AG09319 (cell line): ENCODE measurements at places on chromosomes 5 and 9.
A peak's percentile ranks its signal among the peaks of the same experiment; 100 is the strongest.

DNA sequence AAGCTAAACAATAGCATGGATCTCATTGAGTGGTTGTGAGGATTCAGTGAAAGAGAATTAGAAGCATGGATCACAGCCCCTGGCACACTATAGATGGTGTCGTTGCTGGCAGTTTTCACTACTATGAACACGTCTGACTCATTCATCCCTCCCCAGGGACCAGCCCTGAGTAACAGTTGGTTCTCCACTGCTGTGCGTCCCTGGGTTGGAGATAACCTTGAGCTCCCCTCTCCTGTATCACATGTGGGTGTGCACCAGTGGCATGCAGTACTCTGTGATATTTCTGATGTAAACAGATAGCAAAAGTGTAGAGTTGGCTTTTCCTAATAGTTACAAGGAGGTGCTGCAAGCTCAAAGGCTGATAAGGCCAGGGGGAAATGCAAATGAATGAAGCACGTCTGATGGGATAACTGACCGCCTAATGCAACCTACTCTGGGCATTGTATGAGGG lies 8.8 kb upstream of the LCP2 start:
- peak; percentile 11 for DNase-seq

DNA sequence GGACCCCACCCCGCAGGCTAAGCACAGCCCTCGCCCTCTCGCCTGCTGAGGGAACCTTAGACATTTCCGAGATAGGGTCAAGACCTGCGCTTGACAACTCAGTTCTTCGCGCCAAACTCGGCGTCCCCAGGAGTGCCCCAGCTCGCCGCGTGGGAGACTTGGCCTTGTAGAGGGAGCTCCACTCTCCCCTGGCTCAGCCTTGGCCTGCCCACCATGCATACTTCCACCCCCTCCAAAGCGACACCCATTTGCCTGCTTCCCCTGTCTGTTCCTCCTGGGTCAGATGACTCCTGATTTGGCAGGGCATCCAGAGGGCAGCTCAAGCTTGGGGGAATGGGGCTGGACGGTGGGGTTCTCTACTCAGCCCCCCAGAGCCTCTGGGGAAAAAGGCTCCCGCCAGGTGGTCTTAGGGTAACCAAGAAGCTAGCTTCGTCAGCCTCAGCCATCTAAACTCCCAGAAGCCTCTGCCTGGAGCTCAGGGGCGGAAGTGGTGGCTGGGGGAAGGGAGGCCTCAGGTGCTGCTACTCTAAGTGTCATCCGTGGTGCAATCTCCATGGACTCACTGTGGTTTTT lies 560 bp downstream of the DOCK2 start:
- no peak for DNase-seq

- no peak for DNase-seq
These were observed 102.2 kb downstream of the MAP1B start for GRCh38 chr5:72209147-72210115.

- DNase-seq: no peak
These were observed 16.6 kb upstream of the S1PR3 start for GRCh38 chr9:88974641-88975040.

DNA sequence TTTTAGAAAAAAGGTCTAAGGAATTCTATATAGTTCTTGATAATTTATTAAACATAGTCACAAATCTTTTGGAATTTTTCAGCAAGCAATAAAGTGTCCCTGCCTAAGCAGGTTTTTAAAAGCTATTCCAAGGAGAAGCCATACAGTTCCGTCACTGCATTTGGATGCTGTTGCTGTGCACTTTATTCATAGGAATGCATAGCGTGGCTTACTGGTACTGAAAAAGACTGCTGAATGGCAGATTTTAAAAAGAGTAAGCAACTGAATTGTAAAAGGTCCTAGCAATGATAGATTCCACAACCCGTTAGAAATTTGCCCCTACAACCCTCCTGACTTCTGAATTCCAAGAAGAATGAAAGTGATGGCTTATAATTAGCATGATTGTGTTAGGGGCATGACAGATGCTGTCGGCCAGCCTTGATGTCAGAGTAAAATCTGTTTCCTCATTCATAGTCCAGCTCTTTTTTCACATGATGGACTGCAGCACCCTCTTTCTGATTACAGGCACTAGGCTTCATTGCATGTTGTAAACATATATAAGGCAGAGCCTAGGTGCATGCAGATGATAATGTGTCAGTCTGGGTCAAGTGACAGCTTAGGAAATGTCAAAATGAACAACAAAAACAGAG lies 227.0 kb downstream of the PDE4D start:
- no peak for DNase-seq

DNA sequence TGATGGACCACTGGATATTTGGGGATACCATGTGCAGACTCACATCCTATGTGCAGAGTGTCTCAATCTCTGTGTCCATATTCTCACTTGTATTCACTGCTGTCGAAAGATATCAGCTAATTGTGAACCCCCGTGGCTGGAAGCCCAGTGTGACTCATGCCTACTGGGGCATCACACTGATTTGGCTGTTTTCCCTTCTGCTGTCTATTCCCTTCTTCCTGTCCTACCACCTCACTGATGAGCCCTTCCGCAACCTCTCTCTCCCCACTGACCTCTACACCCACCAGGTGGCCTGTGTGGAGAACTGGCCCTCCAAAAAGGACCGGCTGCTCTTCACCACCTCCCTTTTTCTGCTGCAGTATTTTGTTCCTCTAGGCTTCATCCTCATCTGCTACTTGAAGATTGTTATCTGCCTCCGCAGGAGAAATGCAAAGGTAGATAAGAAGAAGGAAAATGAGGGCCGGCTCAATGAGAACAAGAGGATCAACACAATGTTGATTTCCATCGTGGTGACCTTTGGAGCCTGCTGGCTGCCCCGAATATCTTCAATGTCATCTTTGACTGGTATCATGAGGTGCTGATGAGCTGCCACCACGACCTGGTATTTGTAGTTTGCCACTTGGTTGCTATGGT lies 54.5 kb upstream of the HNRNPA0 start:
- no peak for DNase-seq

DNA sequence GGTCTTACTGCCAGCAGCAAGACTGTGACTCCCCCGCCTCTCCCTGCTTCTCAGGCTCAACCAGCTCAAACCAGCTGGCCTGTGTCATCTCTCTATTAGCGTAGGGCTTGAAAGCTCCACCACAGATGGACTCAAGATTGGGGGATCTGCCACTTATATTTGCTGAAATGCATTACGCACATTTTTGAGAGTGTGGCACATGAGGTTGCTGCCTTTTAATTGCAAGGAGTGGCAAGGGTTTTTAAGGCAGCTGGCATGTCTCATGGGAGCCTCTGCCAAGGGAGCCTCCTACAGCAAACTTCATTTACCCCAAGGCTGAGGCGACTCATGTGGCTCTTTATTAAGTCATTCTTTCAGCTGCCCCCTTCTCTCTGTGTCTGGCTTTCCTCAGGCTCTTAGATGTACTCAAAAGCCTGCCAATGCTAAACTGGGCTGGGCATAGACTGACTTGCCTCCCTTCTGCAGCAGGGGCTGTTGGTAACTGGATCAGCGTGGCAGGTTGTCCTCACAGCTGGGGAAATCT lies 219.3 kb downstream of the SMARCA2 start:
- no peak for DNase-seq

GRCh38 chr9:70485273-70485858 lies 70.9 kb upstream of the KLF9 start:
- no peak for DNase-seq

DNA sequence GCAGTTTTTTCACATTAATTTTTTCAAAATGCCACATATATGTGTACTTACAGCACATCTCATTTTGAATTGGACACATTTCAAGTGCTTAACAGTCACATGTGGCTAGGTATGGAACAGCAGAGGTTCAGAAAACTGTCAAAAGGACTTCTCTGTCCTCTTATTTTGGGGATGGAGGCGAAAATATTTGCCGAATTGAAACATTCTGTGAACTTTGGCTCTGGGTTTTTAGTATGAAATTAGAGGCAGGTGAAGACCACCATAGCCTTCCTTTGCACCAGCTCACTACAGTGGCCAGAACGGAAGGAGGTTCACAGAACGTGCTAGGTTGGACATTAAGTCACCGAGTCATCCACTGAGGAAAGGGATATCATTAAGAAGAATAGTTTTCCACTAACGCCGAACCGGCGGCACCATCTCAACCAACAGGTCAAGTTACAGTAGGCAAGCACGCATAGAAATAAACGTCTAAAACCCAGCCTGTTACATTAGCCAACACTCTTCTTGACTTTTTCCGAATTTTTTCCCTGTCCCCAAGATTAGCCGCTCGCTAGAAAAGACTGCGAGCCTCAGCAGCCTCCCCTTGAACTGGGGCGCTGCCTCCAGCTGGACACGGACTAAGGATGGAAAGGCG lies 1.8 kb upstream of the TLE4 start:
- DNase-seq: no peak

DNA sequence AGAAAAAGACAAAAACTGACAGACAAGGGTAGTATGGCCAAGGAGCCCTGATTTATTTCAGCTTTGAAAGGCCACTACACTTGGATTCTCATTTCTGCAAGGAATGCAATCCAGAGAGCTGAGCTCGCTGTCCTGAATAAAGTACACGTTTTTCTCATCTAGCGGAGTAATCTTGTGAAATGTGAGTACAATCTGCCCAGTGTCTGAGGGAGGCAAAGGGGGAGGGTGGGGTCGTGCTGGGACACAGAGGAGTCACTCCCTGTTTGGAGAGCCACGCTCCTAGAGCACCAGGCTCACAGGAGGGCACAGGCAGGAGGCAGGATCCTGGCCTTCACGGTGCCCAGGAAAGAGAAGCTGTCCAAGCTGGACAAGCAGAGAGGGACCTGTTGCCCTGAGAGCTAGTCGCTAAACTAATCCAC lies 51.0 kb upstream of the IFNK start:
- DNase-seq: no peak

GRCh38 chr5:83827111-83827557 lies 106.5 kb upstream of the HAPLN1 start:
- DNase-seq: peak; percentile 74

GRCh38 chr9:133113949-133114885 lies 6.8 kb downstream of the RALGDS start:
- DNase-seq: no peak

- DNase-seq: no peak
These were observed 17.2 kb upstream of the PRR16 start for GRCh38 chr5:120446901-120447300.

GRCh38 chr5:2006193-2006970 lies 123.7 kb upstream of the IRX4 start:
- DNase-seq: no peak

- no peak for DNase-seq
These were observed 12.7 kb downstream of the C9orf153 start for GRCh38 chr9:86246752-86247161.

GRCh38 chr9:137552022-137552768 lies 516 bp downstream of the MRPL41 start:
- DNase-seq: no peak

DNA sequence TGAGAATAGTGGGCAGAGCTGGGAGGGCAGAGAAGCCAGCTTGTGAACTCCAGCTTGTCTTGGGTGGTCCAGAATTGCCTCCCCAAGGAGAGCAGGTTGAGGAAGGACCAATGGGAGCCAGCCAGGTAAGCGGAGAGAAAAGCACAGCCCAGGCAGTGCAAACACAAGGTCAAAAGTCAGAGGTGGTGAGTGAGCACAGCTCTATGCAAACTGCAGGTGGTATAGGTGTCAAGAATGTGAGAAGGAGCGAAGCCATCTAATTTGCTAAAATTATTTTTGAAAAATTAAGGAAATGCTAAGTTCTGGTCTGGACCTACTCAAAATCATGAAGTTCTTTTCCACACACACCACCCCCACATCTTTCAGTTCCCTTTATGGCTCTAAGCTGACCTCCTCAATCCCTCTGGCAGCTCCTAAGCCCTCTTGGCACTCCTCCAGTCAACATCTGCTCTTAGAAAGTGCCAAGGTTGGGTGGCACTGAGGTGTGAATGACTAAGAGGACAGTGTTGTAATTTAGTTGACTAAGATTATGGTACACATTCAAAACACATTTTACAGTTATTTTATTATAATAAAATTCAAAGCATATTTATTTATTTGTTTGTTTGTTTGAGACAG lies 6.6 kb upstream of the OTULINL start:
- no peak for DNase-seq

GRCh38 chr9:114303571-114303970 lies 19.3 kb upstream of the ORM1 start:
- no peak for DNase-seq

GRCh38 chr5:176822041-176822792 lies 11.9 kb downstream of the UNC5A start:
- DNase-seq: no peak

DNA sequence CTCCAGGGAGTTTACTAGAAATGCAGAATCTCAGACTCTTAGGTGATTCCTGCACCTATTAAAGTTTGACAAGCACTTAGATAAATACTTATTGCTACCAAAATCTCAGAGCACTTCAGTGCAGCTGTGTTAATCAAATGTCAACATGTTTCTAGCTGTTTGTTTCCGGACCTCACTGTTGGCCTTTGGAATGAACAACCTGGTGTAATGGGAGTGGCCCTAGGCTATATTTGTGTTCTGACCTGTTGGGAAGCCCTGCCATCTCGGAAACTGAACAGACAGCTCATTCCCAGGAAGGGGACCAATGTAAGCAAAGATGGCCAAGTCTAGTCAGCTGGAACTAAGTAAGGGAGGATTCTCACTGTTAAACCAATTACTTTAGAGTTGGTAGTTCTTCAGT lies 145.0 kb upstream of the SLC28A3 start:
- DNase-seq: no peak

DNA sequence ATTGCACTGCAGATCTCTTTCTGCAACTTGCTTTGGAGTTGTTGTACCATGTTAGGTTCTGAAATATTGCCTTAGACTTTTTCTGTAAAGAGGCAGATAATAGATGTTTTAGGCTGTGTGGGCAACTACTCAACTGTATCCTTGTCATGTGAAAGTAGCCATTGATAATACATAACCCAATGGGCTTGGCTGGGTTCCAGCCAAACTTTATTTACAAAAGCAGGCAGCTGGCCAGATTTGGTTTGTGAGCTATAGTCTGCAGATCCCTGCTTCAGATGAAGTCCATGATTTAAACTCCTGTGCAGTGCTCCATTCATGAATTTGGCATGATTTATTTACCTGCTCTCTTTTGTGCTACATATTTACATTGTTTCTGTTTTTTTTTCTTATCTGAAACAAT lies 300.4 kb downstream of the IRX2 start:
- DNase-seq: no peak
